ENCODE measurements at places on chromosomes 2 and 18.
A peak's percentile ranks its signal among the peaks of the same experiment; 100 is the strongest.

- DNase-seq = no peak
Measured at GRCh38 chr18:2894841-2895370, 48.1 kb downstream of the EMILIN2 start.

DNA sequence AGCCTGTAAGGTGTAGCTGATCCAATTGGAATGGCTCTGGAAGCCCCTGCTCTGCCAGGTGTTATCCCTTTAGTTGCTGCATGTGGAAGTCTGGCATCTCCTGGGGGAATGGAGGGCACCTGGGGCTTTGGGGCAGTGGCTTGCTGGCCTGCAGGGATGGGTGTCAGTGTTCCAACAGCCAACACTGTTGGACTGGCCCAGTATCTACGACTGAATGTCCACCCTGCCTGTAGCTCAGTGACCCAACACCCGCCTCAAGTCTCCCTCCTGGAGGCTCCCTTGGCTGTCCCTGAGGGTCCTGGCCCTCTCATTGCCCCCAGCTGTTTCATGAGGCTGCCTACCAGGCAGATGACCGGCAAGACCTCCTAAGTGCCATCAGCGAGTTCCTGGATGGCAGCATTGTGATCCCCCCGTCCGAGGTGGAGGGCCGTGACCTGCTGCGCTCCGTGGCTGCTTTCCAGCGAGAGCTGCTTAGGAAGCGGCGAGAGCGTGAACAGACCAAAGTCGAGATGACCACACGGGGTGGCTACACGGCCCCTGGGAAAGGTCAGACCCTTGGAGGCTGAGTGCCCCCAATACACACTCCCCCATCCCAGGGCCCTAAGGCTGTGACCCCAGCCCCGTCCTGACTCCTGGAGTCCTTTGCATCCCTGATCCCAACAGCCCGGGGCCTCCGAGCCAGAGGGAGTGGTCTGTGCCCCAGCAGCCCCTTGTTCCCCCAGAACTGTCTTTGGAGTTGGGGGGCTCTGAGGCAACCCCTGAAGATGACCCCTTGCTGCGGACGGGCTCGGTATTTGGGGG lies 7.7 kb downstream of the SLC4A3 start:
- DNase-seq = no peak

GRCh38 chr2:207734264-207734635 lies 22.8 kb downstream of the CCNYL1 start:
- peak; percentile 38 for DNase-seq

DNA sequence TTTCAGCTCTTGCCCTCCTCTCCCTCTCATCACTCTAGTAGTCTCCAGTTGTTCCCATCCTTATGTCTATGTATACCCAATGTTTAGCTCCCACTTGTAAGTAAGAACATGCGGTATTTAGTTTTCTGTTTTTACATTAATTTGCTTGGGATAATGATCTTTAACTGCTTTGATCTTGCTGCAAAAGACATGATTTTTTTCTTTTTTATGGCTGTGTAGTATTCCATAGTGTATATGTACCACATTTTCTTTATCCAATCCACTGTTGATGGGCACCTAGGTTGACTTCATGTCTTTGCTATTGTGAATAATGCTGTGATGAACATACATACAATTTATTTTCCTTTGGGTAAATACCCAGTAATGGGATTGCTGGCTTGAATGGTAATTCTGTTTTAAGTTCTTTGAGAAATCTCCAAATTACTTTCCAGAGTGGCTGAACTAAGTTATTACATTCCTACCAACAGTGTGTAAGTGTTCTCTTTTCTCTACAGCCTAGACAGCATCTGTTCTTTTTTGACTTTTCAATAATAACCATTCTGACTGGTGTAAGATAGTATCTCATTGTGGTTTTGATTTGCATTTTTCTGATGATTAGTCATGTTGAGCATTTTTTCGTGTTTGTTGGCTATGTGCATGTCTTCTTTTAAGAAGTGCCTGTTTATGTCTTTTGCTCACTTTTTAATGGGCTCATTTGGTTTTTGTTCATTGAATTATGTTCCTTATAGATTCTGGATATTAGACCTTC lies 179.6 kb upstream of the SLC39A10 start:
- DNase-seq = no peak

DNA sequence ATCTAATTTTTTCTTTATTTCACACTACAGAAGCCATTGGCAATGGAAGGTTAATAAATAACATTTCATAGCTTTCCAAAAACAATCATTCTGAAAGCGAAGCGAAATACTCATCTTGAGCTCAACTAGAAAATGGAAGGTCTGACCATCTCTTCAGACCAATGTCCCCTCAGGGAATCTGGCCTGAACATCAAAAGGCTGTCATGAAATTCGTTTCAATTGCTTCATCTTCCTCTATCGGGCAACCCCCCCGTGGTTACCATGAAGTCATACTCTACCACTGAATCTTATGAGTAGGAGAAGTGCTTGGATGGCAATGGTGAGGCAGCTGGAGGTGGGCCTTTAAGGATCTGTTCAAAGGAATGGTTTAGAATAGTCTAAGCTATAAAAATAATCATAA lies 22.9 kb upstream of the CYTIP start:
- DNase-seq = no peak

GRCh38 chr2:126764686-126765265 lies 108.8 kb downstream of the GYPC start:
- no peak for DNase-seq

GRCh38 chr2:10949835-10950234 lies 38.1 kb downstream of the KCNF1 start:
- no peak for DNase-seq

GRCh38 chr2:14999114-14999661 lies 366.7 kb downstream of the LRATD1 start:
- DNase-seq = no peak

DNA sequence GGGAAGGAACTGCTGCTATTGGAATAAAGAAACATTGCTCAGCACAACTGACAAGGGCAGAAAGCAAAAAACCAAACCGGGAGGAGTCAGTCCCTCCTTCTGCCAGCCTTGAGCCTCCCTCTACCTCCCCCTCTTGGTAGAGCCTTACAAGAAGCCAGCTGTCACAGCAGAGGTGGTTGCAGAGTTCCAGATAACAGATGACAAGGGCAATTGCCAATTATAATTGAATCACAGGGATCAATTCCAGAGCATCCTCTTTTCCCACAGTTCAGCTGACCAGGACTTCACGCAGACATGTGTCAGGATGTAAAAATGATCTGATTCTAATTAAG lies 548.2 kb upstream of the LRRTM1 start:
- DNase-seq = no peak

GRCh38 chr2:223815186-223815883 lies 22.0 kb downstream of the AP1S3 start:
- DNase-seq = no peak

DNA sequence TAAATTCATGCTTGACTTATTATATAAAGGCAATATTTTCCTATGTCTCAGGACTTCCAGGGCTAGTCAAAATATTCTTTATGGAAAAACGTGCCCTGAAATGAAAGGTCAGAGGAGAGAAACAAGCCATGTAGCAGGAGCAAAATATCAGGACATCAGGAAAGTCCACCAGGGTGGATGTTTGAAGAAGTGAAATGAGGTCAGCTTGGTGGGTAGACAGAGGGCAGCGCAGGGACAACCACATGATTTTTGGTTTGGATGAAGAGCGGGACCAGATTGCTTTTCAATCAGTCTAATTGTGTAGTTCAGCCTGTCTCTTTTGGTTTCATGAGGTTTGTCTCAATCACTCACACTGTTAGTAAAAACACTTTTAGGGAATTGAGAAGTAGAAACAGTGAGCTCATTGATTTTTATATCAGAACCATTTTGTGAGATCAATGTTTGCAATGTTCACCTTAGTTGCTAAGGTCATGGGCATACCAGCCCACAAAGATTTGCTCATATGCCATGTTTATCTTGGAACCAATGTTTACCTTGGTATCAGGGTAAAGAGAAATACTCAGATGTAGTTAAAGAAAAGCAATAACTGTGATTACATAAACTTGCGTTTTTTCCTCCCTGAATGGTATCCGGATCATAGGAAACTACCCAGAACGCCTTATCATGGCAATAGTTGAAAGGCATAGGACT lies 32.1 kb downstream of the GKN2 start:
- DNase-seq = no peak

GRCh38 chr2:49045083-49045482 lies 109.2 kb downstream of the FSHR start:
- DNase-seq = no peak

DNA sequence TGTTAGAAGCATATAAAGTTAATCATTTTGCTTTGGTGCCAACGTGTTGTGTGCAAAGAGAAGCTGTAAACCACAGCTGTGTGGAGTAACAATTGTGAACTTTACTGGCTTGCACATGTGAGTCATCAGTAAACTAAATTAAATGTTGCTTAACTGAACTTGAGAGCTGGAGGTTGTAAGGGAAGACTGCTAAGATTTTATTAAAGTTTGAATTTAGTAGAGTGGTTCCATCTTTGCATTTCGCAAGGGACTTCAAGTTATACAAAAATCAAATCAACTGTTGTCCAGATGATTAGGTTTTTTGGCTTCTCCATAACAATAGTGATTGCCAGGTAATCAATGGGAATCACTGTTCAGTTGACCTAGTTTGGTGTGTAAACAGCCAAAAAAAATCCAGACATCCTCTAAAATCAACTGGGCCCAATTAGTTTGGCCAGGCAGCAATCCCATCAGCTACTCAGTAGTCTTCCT lies 247.4 kb downstream of the MYO3B start:
- no peak for DNase-seq

GRCh38 chr2:174957050-174957449 lies 48.1 kb downstream of the CHN1 start:
- DNase-seq = no peak

GRCh38 chr2:42879121-42879705 lies 86.8 kb upstream of the HAAO start:
- no peak for DNase-seq

- no peak for DNase-seq
Measured at GRCh38 chr2:169540146-169540545, 30.6 kb downstream of the KLHL41 start.

GRCh38 chr2:178269438-178270224 lies 75.3 kb downstream of the OSBPL6 start:
- no peak for DNase-seq

DNA sequence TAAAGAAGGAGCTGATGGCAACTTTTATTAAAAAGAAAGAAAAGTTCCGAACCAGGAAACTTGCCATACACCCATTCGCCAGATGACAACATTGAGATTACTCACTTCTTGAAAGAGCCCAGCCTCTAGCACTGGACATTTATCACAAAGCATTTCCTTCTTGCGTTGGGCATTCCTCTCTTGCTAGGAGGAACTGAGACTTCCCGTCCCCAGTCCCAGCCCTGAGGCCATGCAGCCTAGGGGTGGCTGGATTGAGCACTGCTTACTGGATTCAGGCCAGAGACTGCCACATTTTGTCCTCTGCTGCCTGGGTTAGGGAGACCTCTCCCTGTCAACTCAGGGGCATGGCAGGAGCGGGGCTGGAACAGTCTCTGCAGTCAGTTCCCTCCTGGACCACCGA lies 80.1 kb downstream of the SDC1 start:
- DNase-seq = no peak

GRCh38 chr2:38026846-38027245 lies 49.1 kb downstream of the CYP1B1 start:
- no peak for DNase-seq

- DNase-seq = no peak
Measured at GRCh38 chr2:2796207-2796606, 465.1 kb upstream of the MYT1L start.

GRCh38 chr2:5937851-5938565 lies 245.8 kb downstream of the SOX11 start:
- peak; percentile 9 for DNase-seq

- no peak for DNase-seq
Measured at GRCh38 chr2:166088634-166089033, 39.2 kb downstream of the SCN1A start.

GRCh38 chr18:62979900-62980299 lies 264.6 kb downstream of the PHLPP1 start:
- no peak for DNase-seq

DNA sequence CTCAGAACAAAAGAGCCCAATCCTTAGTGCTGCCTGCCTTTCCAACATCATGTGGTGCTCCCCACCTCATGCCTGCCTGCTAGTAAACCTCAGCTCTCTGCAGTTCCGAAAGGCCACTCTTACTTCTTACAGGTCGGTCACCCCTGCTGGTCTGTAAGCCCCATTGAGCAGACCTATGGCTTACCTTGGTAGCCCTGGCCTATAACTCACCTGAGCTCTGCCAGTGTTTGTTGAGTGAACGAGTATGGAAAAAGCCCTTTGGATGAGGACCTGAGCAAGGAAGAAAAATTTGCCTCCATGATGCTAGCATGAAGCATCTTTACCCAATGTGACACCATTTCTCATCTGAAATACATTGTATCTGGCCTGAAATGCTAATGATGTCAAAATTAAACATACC lies 83.3 kb downstream of the LIPG start:
- DNase-seq = no peak

- no peak for DNase-seq
Measured at GRCh38 chr18:9082711-9083510, 19.6 kb upstream of the NDUFV2 start.

DNA sequence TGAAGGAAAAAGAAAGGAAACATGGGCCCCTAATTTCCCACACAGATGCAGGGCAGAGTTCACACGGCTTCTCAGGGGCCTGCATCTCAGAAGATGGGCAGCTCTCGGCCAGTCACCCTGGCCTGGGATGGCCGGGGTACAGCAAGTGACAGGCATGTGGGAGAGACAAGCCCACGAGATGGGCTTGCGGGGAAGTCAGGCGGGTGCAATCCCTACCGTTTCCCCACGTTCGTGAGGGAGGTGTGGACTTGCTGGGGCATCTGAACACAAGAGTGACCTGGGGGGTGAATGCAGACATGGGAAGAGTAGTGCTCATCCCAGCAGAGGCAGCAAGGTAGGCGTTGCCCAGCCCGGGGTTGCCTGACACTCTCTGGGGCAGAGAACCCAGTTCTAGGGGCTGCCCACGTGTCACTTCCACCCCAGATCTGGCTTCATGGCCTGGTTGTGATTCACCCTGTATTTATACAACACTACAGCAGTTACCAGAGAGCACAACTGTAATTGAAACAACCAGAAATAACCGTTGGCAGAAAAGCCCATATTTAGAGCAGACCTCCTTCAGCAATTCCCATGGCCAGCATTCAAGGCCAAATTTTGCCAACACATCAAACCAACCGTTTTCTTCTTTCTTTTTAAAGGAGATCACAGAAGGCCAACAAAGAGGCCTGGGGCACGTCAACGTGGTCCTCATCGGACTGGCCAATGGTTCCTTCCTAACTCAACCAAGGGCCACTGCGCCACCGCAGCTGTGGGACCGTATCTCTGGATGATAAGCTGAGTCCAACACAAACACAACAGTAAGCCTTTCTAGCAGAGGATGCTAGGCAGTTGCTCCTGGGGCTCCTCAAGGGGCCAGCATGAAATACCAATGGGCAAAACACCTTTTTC lies 58.4 kb downstream of the PARD6G start:
- no peak for DNase-seq

GRCh38 chr2:232275670-232276069 lies 102.9 kb upstream of the ALPP start:
- DNase-seq = no peak

- no peak for DNase-seq
Measured at GRCh38 chr18:9631814-9632496, 17.6 kb upstream of the PPP4R1 start.

- peak; percentile 41 for DNase-seq
Measured at GRCh38 chr2:108855194-108855593, 68.6 kb downstream of the CCDC138 start.

All from T47D (cell line).